ENCODE measurements at places on chromosomes 5 and 9.

DNA sequence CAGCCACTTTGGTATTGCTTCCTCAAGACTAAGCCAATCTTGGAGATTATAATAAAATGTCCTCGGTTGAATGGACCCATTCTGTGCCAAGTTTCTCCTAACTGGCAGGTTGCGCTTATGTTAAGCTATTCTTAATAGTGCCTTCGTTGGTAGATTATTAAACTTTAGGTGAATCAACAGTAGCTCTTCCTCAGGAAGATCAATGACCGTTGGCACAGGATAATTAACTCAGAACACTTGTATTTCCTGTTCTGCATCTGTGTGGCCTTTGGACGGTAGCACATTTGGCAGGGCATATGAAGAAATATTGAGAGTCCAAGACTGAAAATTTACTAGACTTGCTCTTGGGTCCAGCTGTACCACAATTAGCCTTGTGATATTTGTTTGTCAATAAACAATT lies 402.9 kb downstream of the MLLT3 start:
- no peak for DNase-seq

DNA sequence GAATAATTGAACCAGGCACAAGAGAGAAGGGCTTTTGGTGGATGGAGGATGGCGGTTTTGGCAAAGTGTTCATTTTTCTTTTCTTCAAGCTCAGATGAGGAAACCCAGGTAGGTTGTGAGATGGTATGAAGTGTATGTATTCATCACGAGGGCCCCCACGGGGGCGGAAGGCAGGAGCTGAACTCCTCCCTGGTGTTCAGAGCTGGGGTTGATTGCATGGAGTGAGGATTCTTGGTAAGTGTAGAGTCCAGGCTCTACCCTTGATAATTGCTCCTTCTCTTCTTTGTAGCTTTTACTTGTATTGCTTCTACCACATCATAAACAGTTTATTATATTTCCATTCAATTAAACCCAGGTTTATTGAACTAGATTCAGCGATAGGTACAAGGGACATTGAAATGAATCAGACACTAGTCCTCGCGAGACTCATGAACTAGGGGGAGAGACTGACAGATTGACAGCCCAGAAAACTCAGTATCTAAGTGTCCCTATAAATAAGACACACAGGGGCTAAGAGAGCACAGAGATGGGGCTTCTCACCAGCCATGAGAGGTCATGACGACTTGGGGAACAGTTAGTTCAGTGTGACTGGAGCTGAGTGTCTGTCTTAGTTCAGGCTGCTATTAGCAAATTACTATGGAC lies 116.7 kb upstream of the KLF4 start:
- DNase-seq: no peak

DNA sequence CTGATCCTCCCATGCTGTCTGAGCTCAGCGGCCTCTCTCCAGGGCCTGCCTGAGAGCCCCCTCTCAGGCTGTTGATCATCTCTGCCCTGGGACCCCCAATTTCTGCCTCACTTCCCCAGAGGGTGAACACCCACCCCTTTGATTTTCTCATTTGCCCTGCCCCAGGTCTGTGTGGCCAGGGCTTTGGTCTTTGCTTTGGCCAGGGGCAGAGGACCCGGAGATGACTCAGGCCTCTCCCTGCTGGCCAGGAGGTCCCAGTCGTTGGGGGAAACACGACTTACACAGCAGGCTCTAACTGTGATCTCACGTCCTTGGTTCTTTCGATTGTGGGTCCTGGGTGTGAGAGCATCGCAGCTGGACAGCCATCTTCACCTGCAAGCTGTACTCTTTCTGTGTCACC lies 1.1 kb upstream of the ADAMTS2 start:
- no peak for DNase-seq

DNA sequence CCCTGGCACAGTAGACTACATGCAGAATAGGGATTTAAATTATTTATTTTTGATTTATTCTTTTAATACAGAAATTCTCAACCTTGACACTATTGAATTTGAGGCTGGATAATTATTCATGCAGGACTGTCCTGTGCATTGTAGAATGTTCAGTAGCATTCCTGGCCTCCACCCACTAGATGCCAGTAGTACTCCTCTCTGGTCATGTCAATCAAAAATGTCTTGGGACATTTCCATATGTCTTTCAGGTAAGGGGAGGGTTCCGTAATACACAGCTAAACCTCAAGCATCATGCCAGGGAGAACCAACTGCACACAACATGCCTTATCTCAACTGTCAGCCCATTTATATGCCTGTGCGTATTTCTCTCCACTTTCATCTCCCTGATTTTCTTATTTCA lies 231.8 kb downstream of the BRINP1 start:
- DNase-seq: no peak

DNA sequence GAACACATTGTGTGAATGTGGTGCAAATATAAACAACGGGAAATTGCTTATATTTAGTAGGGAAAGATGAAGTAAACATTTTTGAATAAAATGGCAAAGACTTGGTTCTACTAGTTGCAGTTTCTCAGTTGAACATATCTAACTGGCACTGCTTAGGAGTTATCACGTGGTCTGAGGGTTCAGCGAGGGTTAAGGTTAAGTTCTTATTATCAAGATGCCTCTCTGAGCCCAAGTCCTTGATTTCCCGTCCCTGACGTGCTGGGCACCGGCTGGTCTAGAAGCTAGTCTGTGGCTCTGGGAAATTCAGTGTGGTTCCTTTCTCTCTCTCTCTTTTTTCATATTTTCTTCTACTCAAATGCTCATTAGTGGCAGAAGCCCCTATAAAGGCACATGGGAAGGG lies 81.6 kb upstream of the PITX1 start:
- DNase-seq: no peak

DNA sequence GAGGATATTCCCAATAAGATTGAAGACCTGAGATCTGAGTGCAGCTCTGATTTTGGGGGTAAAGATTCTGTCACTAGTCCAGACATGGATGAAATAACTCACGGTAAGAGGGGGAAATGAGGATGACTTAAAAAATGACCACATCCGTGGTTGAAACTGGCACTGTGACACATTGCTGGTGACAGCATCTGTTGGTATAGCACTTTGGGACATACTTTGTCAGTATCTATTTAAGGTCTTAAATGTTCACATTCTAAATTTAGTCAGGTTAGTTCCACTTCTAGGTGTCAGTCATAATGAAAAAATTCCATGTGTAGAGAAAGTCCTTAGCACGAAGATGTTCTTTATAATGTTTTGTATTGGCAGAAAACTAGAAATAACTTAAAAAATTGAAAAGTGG lies 70.9 kb downstream of the GAPVD1 start:
- no peak for DNase-seq

- DNase-seq: no peak
Measured at GRCh38 chr9:31355965-31356364, 1028.5 kb upstream of the ACO1 start.

DNA sequence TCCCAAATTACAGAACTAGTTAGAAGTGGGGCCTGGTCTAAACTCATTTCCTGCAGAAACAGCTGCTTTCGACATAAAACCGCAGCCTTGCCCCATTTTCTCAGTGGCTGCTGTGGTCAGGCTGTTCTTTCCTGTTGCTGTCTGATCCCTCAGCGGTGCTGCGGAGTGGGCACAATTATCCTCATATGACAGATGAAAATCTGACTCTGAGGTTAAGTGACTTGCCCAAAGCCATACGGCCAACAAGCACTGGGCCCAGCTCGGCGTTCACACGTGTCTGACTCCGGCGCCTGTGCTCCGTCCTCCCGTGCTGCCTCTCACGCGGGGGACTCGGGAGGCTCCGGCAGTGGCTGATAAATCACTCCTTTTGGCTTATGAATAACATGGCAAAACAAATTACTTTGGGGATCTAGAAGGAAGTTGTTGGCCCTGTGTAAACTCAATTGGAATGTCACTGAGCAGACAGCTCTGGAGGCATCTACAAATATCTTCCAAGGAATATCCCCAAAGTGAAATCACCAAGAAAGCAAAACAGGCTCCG lies 142.6 kb upstream of the LMX1B start:
- no peak for DNase-seq

- no peak for DNase-seq
Measured at GRCh38 chr5:129958581-129958980, 54.3 kb downstream of the CHSY3 start.

GRCh38 chr9:118829334-118829733 lies 539.9 kb downstream of the BRINP1 start:
- DNase-seq: no peak

GRCh38 chr5:111310711-111311620 lies 86.8 kb downstream of the CAMK4 start:
- DNase-seq: no peak

DNA sequence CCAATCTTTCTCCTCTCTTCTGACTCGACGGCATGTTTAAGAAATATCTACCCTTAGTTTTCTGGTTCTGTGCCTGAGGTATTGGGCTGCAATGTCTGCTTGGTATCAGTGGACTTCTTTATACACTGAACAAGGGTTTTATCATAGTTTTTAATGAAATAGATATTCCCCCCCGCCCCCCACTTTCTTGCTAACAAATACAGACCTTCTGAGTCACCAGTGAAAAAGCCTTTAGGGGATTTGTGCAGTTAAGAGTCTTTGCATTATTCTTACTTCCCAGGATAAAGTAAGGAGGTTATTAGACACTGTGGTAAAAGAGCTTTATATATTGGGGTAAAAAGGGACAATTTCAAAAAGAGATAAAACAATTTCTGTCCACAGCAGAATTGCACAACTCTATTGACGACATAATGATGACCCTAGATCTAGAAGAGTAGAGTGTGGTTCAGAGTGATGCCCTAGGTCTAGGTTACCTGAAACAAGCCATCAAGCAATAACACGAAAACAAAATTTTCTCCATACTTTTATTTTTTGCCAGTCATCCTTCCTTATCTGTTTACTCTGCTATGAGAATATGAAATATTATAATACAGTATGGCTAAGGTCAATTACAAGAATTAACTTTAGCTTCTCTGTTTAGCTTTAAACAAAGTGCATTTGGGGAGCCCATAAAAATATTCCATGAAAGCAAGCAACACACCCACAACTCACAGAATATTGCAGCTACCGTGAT lies 110.7 kb downstream of the PLK2 start:
- no peak for DNase-seq

GRCh38 chr9:75088646-75089372 lies 495 bp downstream of the OSTF1 start:
- no peak for DNase-seq

GRCh38 chr5:172501708-172502320 lies 47.5 kb upstream of the SH3PXD2B start:
- DNase-seq: no peak

DNA sequence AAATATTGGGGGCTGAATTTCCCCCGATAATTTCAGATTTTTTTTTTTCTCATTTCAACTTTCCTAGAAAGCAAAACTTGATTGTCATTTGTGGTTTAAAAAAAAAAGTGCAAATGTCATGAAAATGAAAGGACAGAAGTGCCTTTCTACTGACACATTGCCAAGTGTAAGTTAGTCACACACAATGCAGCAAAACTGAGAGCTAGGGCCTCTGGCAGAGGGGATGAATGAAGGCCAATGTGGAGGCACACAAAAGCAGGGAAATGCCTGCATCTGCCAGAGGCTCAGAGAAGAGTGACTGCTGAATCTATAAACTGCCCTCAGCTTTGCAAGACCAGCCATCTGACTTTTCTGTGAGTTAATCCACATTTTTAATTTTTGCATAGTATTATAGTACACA lies 6.8 kb upstream of the IFNA5 start:
- DNase-seq: no peak

DNA sequence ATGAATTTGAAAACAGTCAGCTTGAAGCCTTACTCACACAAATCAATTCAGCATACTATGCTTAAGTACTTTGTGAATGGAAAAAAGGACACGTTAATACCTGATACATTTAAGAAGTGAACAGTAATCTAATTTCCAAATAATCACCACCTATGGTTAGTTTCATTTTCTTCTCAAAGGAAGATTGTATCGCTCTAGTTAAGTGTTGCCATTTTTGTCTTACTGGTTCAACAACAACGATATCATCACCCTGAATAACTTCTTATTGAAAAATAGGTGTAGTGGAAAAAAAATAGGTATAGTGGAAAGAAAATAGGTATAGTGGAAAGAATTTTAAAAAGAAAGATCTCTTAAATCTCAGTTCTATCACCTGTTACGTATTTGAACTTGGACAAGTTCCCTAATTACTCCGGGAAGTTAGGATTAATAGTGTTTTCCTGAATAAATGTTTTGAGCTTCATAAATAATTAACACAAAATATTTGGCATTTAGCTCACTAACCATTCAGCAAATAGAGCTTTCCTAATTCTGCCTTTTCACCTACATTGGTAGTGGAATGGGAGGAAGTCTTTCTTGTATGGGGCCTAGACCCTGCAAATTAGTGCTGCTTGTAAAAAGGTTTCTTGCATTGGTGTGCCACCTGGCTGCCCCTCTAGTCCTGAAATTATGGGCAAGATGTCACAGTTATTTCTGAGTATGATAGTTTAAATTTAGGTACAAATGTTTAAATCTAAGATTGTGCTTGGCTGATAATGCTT lies 502.6 kb upstream of the NMUR2 start:
- no peak for DNase-seq

DNA sequence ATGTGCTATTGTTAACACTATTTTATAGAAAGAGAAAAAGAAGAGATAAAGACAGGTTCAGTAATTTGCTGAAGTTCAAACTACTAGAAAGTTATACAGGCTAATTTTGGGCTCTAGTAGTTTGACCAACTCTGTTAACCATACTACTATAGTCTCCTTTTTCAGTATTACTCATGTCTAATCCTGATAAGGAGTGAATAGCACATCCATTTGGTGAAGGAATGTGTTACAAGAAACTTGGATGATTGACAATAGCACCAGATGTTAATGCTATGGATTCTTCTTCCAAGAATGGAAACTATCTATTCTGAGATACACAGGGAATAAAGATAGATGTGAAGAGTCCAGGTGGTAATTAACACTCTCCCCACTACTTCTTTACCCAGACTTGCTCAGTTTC lies 677.3 kb downstream of the PRELID2 start:
- DNase-seq: no peak

GRCh38 chr5:167790045-167790444 lies 501.4 kb upstream of the WWC1 start:
- DNase-seq: no peak

DNA sequence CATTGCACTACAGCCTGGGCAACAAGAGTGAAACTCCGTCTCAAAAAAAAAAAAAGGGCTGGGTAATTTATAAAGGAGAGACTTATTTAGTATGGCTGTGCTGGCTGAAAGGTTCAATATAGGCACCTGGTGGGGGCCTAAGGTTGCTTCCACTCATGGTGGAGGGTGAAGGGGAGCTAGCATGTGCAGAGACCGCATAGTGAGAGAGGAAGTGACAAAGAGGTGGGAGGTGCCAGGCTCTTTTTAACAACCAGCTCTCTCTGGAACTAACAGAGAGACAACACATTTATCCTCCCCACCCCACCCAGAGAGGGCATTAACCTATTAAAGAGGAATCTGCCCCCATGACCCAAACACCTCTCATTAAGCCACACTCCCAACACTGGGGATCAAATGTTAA lies 28.9 kb upstream of the SERINC5 start:
- no peak for DNase-seq

- no peak for DNase-seq
Measured at GRCh38 chr9:34540827-34541226, 18.0 kb upstream of the ENHO start.

DNA sequence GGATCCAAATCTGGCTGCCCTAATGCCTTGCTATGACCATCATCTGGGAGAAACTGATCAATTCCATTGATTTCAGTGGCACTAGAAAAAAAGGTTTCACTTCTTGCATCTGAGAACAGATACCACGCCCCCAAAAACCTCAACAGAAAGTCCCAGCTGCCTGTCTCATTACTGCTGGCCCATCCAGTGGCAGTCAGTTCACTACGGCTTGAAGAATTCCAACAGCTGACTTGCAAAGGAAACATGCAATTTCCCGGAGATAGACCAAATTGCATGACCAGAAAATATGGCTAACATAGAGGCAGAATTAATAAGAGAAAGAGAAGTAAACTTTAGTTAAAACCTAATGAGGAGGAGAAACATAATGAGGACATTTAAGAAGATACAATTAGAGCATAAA lies 48.6 kb downstream of the UGCG start:
- DNase-seq: no peak

Measured in D721Med (cell line).